ENCODE measurements at places on chromosomes 7 and 10. TPM values are rescaled to one million over a fixed set of nuclear protein-coding genes. Genes with fewer than 3 reads are reported as not detected.

DNA sequence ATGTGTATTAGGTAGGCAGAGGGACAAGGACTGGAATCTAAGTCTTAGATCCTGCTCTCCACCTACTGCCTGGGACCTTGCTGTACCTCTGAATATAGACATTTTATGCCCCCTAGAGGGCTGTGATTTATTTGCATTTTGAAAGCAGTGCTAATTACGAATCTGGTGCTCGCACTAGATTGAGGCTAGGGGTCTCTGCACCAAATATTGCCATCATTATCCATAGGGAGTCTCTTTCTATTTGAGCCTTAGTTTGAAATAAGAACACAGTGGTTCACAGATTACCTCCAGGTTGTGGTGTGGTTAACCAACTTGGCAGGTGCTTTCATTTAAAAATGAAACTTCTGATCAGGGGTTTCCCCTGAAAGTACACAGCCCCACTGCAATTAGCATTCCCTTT lies 41.8 kb downstream of the CNNM1 start:
- no peaks in the 10 kb centered on the region for H3K36me3 ChIP-seq
- H3K4me1 ChIP-seq, result peaks cover 10% of the 10 kb centered on the region
- no peak overlapping the region for H3K4me3 ChIP-seq

GRCh38 chr7:12648704-12649261 lies 38.6 kb upstream of the ARL4A start:
- H3K27me3 ChIP-seq, result no peaks in the 10 kb centered on the region
- H3K4me1 ChIP-seq, result no peaks in the 10 kb centered on the region
- H3K36me3 ChIP-seq, result no peaks in the 10 kb centered on the region
- no peak overlapping the region for H3K27ac ChIP-seq

- DNase-seq, result peak; percentile 49
- H3K27me3 ChIP-seq, result peaks cover 7% of the 10 kb centered on the region
- H3K36me3 ChIP-seq, result no peaks in the 10 kb centered on the region
- peaks cover 4% of the 10 kb centered on the region for H3K4me1 ChIP-seq
Observed at GRCh38 chr7:149790146-149790548, 16.8 kb upstream of the ZNF467 start.

- no peak for DNase-seq
- H3K4me1 ChIP-seq, result peaks cover 2% of the 10 kb centered on the region
- H3K4me3 ChIP-seq, result no peak overlapping the region
- H3K27ac ChIP-seq, result no peak overlapping the region
- no peaks in the 10 kb centered on the region for H3K36me3 ChIP-seq
Observed at GRCh38 chr10:60958892-60959601, 15.1 kb upstream of the RHOBTB1 start.

DNA sequence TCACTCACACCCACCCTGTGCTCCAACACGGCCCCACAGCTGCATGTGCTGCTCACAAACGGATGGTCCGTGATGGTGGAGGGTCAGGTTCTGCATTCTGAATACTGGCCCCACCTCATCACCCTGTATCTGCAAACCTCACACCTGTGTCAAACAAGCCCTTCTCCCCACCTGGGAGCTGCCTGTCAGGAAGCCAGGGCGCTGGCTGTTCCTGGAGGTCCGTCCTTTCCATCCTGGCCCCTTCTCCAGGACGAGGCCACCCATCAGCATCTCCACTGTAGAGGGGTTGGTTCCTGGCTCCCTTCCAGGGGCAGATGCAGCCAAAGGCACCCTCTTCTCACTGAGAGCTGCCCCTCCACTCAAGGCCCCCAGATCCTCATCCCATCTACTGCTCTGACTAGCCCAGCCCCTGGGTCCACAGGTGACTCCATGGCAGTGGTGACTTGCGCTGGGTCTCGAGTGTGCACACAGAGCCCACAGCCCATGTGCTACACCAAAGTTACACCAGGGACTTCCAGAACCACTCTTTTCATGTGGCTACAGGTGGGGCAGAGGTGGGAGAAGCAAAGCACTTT lies 229.4 kb downstream of the TNS3 start:
- H3K4me1 ChIP-seq, result no peaks in the 10 kb centered on the region
- H3K36me3 ChIP-seq, result no peaks in the 10 kb centered on the region
- H3K4me3 ChIP-seq, result no peak overlapping the region
- no peaks in the 10 kb centered on the region for H3K27me3 ChIP-seq
- H3K27ac ChIP-seq, result no peak overlapping the region

- no peaks in the 10 kb centered on the region for H3K27me3 ChIP-seq
- H3K27ac ChIP-seq, result no peak overlapping the region
- no peaks in the 10 kb centered on the region for H3K36me3 ChIP-seq
Observed at GRCh38 chr10:33040436-33040835, 82.4 kb upstream of the ITGB1 start.

DNA sequence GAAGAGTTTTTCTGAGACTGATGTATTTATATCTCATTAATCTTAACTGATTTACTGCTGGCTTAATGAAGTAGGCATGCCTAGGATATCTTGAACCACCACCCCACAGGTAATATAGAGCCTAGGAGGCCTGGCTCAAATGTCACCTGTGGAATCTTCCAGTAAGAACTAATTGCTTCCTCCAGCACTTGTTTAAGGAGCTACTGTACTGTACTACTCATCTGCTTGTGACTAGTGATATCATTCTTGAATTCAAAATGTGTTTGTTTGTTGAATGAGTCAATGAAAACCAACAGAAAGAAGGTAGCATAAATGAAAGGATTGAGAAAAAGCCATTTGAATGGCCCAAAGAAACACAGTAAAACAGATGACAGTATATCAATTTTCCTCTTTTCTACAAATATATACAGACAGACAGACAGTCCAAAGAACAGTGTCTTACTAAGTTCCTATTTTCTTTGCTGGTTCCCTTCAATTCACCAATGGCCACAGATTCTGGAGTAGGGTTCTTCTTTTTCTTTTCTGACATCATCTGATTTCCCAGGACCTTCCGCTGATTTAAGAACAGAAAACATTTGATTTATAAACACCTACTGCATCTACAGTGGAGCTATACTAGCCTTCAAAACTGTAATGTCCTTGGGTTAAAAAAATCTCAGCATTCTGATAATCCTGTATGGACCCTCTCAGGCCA lies 43.7 kb upstream of the SLIT1 start:
- H3K36me3 ChIP-seq, result peaks cover 6% of the 10 kb centered on the region
- H3K27ac ChIP-seq, result no peak overlapping the region
- no peaks in the 10 kb centered on the region for H3K4me1 ChIP-seq
- no peaks in the 10 kb centered on the region for H3K27me3 ChIP-seq

GRCh38 chr10:92691591-92692079 lies 1.9 kb downstream of the HHEX start:
- peak overlapping the region; percentile 71 for H3K4me3 ChIP-seq
- H3K27ac ChIP-seq, result no peak overlapping the region
- H3K4me1 ChIP-seq, result peaks cover 30% of the 10 kb centered on the region
- peaks cover 8% of the 10 kb centered on the region for H3K36me3 ChIP-seq

Gene METTL27
- 4.4 TPM for total RNA-seq

Gene TEX47
- not detected for total RNA-seq

Gene CHST15
- 2.0 TPM for total RNA-seq
